ENCODE measurements at places on chromosomes 4 and X.

- DNase-seq: no peak
Observed at GRCh38 chr4:184344899-184345572, 127.4 kb upstream of the ENPP6 start.

GRCh38 chr4:80184053-80184824, 13.1 kb upstream of the PRDM8 start:
- peak; percentile 92 for DNase-seq

GRCh38 chr4:43458293-43458692, 565.8 kb downstream of the GRXCR1 start:
- no peak for DNase-seq

DNA sequence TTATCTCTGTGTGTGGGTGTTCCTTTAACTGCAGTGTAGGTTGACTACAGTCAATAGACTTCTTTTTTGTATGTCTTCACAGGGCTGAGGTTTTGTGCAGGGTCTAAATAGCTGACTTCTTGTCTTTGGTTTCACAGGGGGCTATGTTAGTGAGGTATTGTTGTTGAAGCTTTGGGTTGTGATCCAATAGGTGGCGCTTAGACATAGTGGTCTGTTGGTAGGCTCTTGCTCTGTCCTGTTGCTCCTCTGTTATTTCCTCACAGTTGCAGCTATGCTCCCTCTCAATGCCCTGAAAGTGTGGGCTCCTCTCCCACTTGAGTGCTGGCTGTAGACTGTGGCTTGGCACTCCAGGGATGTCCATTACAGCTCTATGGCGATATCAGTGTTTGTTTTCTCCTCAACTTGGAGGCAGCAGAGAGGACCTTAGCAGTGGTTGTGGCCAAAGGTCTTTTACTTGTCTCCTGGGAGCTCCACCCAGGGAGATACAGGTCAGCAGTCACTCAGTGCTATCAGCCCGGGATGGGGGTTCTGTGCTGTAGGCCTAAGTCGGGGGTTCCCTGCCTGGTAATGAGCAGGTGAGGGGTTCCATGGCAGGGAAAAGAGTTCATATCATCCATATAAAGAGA, 14.0 kb downstream of the POF1B start:
- no peak for DNase-seq

- no peak for DNase-seq
Observed at GRCh38 chr4:24793219-24794005, 2.0 kb upstream of the SOD3 start.

GRCh38 chr4:126778348-126778747, 854.4 kb upstream of the INTU start:
- no peak for DNase-seq

DNA sequence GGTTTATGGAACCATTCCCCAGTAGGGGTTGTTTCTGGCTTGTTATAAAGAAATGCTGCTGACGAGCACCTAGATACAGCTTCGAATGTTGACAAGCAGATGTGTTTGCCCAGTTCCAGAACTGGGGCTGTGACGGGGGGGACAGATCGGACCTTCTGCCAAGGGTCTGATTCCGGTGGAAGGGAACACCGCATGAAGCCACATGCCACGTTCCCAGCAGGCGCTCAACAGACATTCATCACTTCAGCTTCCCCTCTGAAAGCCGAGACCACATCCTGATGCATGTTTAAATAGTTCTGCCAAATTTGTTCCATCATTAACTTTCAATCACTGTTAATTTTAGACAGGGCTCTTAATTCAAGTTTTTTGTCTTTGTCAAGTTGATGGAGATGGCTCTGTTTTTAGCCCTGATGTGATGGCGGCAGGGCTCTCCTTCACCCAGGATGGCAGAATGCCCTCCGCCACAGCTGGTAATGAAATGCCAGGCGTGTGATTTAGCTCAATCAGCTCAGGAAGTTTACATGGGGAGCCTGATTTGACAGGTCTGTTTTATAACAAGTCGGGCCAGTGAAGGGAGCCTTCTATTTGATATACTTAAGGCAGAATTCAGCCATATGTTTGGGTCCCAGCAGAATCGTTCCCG, 57.4 kb downstream of the PSAPL1 start:
- no peak for DNase-seq

DNA sequence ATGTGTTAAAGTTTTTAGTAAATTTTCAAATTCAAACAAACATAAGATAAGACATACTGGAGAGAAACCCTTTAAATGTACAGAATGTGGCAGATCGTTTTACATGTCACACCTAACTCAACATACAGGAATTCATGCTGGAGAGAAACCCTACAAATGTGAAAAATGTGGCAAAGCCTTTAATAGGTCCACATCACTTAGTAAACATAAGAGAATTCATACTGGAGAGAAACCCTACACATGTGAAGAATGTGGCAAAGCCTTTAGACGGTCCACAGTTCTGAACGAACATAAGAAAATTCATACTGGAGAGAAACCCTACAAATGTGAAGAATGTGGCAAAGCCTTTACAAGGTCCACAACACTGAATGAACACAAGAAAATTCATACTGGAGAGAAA, 32.8 kb downstream of the ZNF595 start:
- DNase-seq: no peak

DNA sequence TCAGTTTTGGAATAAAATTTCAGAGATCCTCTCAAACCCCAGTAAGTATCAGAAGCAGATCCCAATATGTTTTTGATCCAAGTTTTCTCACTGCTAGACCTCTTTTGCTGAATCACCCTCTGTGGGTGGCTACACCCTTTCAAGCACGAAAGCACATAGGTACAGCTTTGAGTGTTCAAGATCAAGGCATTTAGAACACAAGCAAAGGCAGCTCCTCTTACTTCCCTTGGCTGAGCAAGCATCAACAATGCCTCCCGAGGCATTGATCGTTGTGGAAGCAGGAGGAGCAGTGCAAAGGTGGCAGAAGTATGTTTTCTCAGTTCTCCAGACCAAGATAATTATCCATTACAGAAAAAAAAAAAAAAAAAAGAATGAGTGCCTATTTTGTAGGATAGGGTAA, 72.0 kb upstream of the TSPAN7 start:
- DNase-seq: no peak

- no peak for DNase-seq
Observed at GRCh38 chr4:64341711-64342110, 67.5 kb downstream of the TECRL start.

GRCh38 chr4:178387756-178388155, 945.5 kb upstream of the AGA start:
- no peak for DNase-seq

- DNase-seq: no peak
Observed at GRCh38 chr4:108215055-108215454, 46.3 kb upstream of the LEF1 start.

DNA sequence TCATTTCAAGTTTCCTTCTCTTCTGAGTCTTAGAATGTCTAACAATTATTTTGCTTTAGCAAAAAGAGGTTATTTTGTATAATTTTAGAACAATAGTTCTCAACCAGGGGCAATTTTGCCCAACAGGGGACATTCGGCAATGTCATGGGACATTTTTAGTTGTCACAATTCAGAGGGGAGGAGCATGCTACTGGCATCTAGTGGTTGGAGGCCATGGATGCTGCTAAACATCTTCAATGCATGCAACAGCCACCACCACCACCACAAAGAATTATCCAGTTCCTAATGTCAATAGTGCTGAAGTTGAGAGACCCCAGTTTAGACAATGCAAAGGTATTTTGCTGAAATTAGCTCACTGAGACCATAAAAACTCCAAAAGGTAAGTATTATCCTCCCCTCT, 122.5 kb downstream of the ARHGAP6 start:
- DNase-seq: no peak

All from CD4-positive, alpha-beta T cell treated with Interleukin-21 for 1 hour (primary cell).